ENCODE measurements at places on chromosomes 6 and 20.

GRCh38 chr6:3868544-3868943, 19.4 kb downstream of the FAM50B start:
- DNase-seq = no peak

GRCh38 chr6:82006027-82006738, 241.4 kb downstream of the IBTK start:
- DNase-seq = no peak

DNA sequence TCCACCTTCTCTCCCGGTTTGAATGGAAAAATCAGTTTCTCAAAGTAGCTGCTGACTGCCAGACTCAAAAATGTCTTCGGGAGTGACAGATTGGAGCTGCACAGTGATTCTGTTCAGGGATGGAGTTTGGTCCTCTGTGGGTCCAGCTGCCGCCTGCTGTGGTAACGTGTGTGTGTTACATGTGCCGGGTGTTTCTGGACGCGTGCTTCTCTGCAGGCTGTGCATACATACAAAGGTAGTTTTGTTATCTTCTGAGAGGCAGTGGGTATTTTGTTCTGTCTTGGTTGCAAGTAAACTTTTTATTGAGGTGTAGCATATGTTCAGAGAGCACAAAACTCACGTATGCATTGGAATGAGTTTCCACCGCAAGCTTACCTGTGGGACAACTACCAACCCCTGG, 41.3 kb upstream of the NAA20 start:
- DNase-seq = no peak

GRCh38 chr6:156773935-156774852, 3.0 kb upstream of the ARID1B start:
- DNase-seq = no peak

GRCh38 chr6:26554697-26555504, 16.7 kb downstream of the HMGN4 start:
- DNase-seq = no peak

DNA sequence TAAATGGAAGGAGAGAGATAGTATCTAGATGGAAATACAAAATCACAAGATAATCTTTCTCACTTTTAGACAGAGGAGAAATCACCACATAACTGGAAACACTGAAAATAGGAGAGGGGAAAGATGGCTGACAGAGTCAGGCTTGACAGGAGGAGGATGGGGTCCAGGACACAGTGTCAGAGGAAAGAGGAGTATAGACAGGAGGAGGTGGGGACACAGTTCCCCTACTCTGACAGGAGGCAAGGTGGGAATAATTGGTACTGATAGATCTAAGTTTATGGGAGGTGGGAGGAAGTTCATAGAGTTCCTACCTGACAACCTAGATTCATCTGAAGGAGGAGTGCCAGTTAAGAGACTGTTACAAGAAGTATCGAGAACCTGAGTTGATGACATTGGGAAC, 9.1 kb downstream of the GPR6 start:
- DNase-seq = no peak

GRCh38 chr6:151842816-151843215, 35.3 kb downstream of the ESR1 start:
- DNase-seq = no peak

GRCh38 chr6:75808507-75808906, 59.5 kb downstream of the MYO6 start:
- no peak for DNase-seq

DNA sequence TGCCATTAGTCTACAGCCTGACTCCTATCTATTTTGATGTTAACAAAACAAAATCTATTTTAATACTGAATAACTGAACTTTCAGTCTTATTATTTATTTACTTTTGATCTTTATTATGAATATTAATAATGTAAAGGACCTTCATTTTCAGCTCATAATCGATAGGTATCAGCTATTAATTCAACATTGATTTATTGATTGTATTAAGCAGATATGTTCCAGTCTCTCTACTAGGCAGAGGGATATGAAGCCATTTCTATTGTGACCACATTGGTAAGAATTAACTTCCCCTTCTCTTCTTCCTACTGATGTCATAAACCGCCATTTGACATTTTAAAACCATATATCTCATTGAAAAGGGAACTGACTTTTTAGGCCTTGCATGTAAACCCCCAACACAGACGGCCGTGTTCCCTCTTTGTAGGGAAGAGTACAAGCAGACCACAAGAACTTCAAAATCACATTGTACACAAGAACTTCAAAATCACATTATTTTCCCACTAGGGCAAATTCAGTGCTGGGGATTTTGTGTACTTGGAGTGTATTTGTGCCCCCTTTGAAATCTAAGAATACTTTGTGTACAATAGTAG, 69.5 kb upstream of the FABP7 start:
- DNase-seq = no peak

- DNase-seq = no peak
These were observed 12.7 kb upstream of the SENP6 start for GRCh38 chr6:75588948-75589347.

- no peak for DNase-seq
These were observed 204 bp downstream of the ADRM1 start for GRCh38 chr20:62303062-62303339.

GRCh38 chr20:56454754-56455153, 13.7 kb upstream of the RTF2 start:
- DNase-seq = no peak

GRCh38 chr6:1864496-1864895, 254.8 kb downstream of the FOXC1 start:
- DNase-seq = no peak

DNA sequence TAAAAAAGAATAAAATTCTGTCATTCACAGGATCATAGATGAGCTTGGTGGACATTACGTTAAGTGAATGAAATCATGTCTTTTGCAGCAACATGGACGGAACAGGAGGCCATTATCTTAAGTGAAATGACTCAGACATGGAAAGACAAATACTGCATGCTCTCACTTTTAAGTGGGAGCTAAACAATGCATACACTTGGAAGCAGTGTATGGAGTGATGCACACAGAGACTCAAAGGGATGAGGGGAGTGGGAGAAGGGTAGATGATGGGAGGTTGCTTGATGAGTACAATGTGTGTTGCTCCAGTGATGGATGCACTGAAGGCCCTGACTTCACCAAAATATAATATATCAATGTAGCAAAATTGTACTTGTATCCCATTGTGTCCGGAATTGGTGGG, 293.4 kb downstream of the CD109 start:
- DNase-seq = no peak

DNA sequence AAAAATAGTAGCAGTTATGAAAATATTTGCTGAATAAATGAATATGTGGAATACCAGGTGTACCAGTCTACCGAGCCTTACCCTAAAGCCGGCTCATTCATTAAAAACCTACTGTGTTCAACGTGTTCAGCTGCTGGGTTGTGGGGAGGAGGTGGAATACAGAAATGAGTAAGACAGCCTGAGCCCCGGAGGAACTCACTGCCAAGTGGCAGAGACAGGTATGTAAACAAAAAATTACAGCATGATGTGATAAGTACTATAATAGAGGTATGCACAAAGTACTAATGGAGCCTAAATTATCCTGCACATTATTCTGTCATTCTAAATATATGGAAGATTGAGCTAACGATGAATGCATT, 6.8 kb upstream of the ADTRP start:
- DNase-seq = no peak

DNA sequence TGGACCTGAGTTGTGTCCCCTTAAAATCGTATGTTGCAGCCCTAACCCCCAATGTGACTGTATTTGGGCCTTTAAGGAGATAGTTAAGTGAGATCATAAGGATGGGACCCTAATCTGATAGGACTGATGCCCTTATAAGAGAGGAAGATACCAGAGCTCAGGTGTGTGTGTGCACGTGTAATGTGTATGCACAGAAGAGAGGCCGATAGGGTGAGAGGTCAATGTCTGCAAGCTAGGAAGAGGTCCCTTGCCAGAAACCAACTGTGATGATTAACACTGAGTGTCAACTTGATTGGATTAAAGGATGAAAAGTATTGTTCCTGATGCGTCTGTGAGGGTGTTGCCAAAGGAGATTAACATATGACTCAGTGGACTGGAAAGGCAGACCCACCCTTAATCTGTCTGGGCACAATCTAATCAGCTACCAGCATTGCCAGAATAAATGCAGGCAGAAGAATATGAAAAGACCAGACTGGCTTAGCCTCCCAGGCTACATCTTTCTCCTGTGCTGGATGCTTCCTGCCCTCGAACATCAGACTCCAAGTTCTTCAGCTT, 299.8 kb downstream of the LRFN2 start:
- no peak for DNase-seq

DNA sequence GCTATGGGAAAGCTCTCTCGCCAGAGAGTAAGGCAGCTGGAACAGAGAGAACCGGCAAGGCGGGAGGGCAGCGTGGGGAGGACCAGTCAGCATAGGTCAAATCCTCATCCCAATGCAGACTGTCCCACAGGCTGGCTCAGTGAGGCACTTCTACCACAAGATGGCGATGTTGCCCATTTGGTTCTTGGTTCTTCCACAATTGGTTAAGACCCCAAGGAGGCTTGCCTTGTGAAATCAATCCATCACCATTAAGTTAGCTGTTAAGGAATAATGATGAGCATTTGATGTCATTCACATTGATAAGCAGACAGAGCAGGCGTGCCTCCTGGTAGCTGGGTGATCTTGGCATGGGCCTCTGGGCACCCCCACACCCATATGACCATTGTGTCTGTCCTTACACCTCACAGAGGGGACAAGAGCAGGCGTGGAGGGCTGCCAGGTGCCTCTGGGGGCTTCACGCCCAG, 2.4 kb downstream of the CSTL1 start:
- peak; percentile 46 for DNase-seq

- DNase-seq = no peak
These were observed 630 bp downstream of the PPP1R3G start for GRCh38 chr6:5085648-5086293.

GRCh38 chr20:44217342-44218092, 6.9 kb upstream of the OSER1 start:
- peak; percentile 55 for DNase-seq

DNA sequence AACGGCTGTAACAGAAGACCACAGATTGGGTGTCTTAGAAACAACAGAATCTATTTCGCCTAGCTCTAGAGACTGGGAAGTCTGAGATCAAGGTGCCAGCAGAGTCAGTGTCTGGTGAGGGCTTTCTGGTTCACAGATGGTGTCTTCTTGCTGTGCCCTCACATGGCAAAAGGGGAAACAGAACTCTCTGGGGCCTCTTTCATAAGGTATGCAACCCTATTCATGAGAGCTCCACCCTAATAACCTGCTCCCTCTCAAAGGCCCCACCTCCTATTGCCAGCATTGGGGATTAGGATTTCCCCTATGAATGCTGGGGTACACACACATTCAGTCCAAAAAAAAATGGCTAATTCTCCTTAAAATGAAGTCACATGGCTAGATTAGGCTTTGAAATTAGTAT, 10.0 kb downstream of the TXNDC5 start:
- DNase-seq = no peak

DNA sequence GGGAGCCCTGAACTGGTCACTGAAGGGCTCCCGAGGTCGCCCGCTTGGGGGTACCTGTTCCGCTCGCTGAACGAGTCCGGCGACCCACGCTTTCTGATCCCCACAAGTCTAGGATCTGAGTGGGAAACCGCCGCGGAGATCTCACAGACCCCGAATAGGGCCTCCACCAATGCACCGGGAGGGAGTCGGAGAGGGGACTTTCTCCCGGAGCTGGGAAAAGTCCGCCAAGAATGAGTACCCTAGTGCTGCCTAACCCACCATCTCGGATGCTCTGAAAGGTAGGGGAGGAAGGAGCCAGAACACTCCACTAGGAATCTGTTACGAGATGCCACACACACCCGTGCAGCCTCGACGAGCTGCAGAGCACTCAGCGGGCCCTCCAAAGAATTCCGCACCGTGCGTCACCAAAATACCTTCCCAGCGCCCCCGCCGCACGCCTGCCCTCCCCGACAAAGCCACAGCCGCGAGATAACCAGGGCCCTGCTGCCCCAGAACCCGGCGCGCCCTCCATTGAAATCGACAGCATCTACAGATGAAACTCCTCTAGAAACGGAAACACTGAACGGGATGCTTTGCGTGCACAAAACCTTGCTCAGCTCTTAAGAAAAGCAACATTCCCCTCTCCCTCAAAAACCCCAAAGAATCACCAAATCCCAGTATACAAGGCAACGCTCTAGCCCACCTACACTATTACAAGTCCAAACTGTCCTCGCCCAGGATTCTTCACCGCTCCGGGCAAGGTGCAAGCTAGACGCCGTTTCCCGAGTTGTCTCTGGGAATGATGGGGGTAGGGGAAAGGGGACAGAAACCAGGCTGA, 686 bp downstream of the COL12A1 start:
- DNase-seq = no peak

DNA sequence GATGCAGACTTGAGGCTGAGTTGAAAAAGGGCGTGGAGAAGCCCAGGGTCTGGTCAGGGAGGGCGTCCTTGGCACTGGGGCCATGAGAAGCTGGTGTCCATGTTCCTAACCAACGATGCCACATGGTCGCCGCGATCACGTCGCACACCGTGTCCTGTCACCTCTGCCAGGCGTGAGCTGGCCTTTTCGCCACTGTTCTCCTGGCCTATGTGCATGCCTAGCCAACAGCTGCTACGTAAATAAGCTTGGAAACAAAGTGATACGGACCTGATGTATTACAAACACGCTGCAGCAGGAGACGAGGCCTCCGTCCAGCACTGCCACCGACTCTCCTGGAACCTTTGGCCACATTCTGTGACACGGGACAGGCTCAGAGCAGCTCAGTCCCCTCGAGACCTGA, 22.0 kb upstream of the KIF25 start:
- no peak for DNase-seq

- DNase-seq = no peak
These were observed 373.1 kb upstream of the SOX4 start for GRCh38 chr6:21220271-21220987.

- DNase-seq = no peak
These were observed 56.6 kb upstream of the TRAF3IP2 start for GRCh38 chr6:111662072-111662793.

DNA sequence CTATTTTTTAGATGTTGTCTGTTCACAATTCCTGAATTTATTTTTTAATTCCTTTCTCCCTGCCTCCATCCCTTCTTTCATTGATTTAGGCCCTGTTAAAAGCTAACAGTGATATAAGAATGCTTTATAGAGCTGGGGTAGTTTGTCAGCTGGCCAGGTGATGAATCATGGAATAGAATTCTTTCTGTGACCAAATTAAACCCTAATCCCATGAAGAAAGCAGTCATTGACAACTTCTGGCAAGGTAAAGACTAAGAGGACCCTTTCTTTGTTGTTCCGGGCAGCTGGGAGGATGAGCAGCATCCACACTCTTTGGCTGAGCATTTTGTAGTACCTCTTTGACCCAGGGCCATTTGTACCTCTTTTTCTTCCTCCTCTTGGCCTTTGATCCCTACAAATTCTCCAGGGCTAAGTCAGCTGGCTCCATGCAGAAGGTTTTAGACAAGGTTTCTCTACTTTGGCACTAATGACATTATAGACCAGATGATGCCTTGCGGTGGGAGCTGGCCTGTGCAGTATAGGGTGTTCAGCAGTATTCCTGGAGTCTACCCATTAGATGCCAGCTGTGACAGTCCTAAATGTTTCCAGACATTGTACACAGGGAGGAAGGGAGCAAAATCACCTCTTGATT, 102.9 kb downstream of the SLX4IP start:
- no peak for DNase-seq

GRCh38 chr6:149897855-149898744, at the start of gene RAET1E:
TSS of gene RAET1E (minus strand) at chr6:149898113. CDS start at chr6:149890901, 7,212 bp downstream.
- no peak for DNase-seq

GRCh38 chr6:152380993-152381898, 255.9 kb downstream of the SYNE1 start:
- DNase-seq = no peak

- peak; percentile 45 for DNase-seq
These were observed 56.5 kb downstream of the CD40 start for GRCh38 chr20:46174469-46175126.
